ENCODE measurements at places on chromosomes 2 and 18. TPM values are rescaled to one million over a fixed set of nuclear protein-coding genes. Genes with fewer than 3 reads are reported as not detected.
A peak's percentile ranks its signal among the peaks of the same experiment; 100 is the strongest.

DNA sequence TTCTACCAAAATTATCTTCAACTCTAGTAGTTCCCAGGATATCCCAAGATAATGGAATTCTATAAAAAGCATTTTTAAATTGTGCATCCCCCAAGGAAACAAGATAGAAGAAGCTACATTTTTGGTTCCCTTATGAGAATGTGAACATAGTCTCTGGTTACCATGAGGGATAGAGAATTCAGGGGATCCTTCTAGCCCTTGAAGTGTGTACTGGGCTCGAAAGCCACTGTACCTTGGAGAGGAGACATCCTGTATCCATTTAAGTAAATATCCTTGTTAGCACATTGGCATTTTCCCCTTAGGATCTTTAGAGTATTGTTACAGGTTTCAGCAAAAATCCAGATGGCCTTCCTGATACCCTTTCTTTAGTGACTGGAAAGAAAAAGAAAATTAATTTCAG is 228.5 kb downstream of the RTP5 start:
- H3K36me3 ChIP-seq = peaks cover 10% of the 10 kb centered on the region
- no peak for DNase-seq
- H3K27ac ChIP-seq = no peak overlapping the region
- H3K27me3 ChIP-seq = no peaks in the 10 kb centered on the region
- H3K4me3 ChIP-seq = no peak overlapping the region

Gene ALPG
- total RNA-seq = not detected

DNA sequence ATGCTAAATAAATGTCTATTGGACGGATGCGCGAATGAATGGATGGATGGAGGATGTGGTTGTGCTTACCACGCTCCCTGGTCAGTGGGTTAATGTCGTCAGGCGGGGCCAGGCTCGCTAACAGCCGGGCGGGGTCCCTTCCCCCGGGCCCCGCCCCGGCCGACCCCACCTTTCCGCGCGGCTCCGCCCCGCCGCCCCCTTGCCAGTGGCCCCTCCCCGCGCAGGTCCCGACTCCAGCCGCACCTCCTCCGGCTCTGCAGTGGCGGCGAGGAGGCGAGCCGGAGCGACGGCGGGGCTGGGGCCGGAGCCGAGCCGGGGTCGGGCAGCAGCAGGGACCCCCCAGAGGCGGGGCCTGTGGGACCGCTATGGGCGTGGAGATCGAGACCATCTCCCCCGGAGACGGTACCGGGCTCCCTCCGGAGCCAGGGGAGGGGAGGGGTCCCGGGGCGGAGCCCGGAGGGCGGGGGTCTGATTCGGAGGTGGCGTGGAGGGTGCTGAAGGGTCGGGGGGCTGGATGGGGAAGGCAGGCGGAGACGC is at the start of gene FKBP1B:
Gene FKBP1B, plus strand, starts transcription at position 257 of the 537 bp plus-strand sequence. Its CDS starts 109 bp downstream, at position 366.
- peaks cover 3% of the 10 kb centered on the region for H3K27me3 ChIP-seq
- DNase-seq = peak; percentile 75
- no peak within 1 kb of the TSS for H3K27ac ChIP-seq

DNA sequence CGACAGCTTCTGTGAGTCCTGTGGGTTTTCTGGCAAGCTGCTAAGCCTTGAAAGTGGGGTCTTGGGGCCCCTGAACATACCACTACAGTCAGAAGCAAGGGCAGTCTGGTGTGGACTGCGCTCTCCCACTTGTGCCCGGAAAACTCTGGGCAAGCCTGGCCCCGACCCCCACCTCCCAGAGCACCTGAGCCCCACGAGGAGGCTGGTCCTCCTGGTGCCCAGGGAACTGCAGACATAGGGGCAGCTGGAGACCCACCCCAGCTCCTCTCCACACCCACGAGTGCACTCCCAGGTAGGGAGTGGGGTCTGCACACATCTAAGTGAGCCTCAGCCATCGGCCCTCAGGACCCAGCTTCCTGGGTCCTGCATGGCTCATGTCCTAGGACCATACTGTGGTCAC is 16.2 kb upstream of the GPC1 start:
- DNase-seq = peak; percentile 3
- peaks cover 3% of the 10 kb centered on the region for H3K36me3 ChIP-seq
- no peaks in the 10 kb centered on the region for H3K4me1 ChIP-seq
- no peak overlapping the region for H3K4me3 ChIP-seq
- no peak overlapping the region for H3K27ac ChIP-seq
- H3K27me3 ChIP-seq = no peaks in the 10 kb centered on the region

GRCh38 chr2:225097035-225097434 is 54.8 kb upstream of the DOCK10 start:
- H3K27me3 ChIP-seq = no peaks in the 10 kb centered on the region
- no peaks in the 10 kb centered on the region for H3K4me1 ChIP-seq
- H3K4me3 ChIP-seq = no peak overlapping the region
- H3K36me3 ChIP-seq = no peaks in the 10 kb centered on the region

- no peak for DNase-seq
- H3K27ac ChIP-seq = no peak overlapping the region
- no peaks in the 10 kb centered on the region for H3K4me1 ChIP-seq
- no peaks in the 10 kb centered on the region for H3K27me3 ChIP-seq
- H3K4me3 ChIP-seq = no peak overlapping the region
Measured at GRCh38 chr2:41395692-41396091, 652.1 kb upstream of the PKDCC start.

Gene ACTG2
- not detected for total RNA-seq

DNA sequence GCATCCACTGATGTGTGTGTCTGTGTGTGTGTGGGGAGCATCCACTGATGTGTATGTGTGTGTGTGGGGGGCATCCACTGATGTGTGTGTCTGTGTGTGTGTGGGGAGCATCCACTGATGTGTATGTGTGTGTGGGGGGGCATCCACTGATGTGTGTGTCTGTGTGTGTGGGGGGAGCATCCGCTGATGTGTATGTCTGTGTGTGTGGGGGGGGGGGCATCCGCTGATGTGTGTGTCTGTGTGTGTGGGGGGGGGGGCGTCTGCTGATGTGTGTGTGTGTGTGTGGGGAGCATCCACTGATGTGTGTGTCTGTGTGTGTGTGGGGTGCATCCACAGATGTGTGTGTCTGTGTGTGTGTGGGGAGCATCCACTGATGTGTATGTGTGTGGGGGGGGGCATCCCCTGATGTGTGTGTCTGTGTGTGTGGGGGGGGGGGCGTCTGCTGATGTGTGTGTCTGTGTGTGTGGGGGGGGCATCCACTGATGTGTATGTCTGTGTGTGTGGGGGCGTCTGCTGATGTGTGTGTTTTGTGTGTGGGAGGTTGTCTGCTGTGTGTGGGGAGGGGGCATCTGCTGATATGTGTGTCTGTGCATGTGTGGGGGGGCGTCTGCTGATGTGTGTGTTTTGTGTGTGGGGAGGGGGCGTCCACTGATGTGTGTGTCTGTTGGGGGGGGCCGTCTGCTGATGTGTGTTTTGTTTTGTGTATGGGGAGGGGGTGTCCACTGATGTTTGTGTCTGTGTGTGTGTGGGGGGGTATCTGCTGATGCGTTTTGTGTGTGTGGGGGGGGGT is 125.9 kb downstream of the NFATC1 start:
- H3K27ac ChIP-seq = peak overlapping the region; percentile 99
- peaks cover 7% of the 10 kb centered on the region for H3K36me3 ChIP-seq
- peaks cover 82% of the 10 kb centered on the region for H3K4me1 ChIP-seq
- peak; percentile 18 for DNase-seq
- H3K4me3 ChIP-seq = peak overlapping the region; percentile 75
- no peaks in the 10 kb centered on the region for H3K27me3 ChIP-seq

Gene ST8SIA5
- total RNA-seq = not detected
